Hematopoietic multipotent progenitor cell treated with erythropoietin and hydrocortisone succinate and interleukin-3 and kit ligand, for 17 days (in vitro differentiated cells): ENCODE measurements at places on chromosomes 12 and 14.

- no peak for DNase-seq
Observed at GRCh38 chr14:26549571-26549970, 48.3 kb downstream of the NOVA1 start.

GRCh38 chr12:30144777-30145683 lies 361.3 kb upstream of the TMTC1 start:
- DNase-seq, result no peak

- no peak for DNase-seq
Observed at GRCh38 chr14:52080808-52081755, 12.2 kb upstream of the NID2 start.

- DNase-seq, result no peak
Observed at GRCh38 chr14:100859781-100860180, 33.9 kb downstream of the MEG3 start.

- DNase-seq, result no peak
Observed at GRCh38 chr12:113136128-113136989, 798 bp upstream of the RASAL1 start.

- no peak for DNase-seq
Observed at GRCh38 chr12:121532503-121533393, 48.1 kb downstream of the KDM2B start.
